A172 (cell line): ENCODE measurements at places on chromosomes 7 and 10. TPM values are rescaled to one million over a fixed set of nuclear protein-coding genes. Genes with fewer than 3 reads are reported as not detected.

DNA sequence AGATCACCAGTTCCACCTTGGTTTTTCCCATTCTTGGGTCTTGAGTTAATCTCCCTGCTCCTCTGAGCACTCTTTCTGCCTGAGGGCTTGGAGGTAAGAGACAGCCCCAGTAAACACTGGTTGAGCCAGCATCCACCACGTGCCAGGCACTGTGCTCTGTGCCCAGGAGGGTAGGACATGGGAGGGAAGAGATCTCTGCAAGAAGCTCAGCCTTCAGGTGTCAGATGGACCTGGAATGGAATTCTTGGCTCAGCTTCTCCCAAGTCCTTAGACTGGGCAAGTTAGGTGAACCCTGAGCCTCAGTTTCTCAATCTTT lies 2.5 kb downstream of the ZYX start:
- DNase-seq = no peak

DNA sequence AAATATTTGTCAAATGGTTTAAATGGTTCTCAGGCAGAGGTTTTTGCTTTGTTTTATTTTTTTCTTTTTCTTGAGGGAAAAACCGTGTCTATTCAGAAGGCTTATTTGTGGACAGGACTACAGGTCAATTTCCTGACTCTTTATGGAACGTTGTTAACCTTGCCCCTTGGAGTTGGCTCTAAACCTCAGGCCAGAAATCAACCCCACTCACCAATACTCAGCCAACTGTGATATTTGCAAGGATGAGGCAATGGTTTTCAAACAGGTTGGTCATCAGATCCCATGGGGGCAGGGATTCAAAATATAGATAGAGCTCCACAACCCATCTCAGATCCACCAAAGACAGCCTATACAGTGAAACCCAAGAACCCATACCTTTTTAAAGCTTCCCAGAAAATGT lies 10.2 kb downstream of the PDLIM1 start:
- DNase-seq = no peak

GRCh38 chr7:151010307-151011096 lies 13.8 kb downstream of the ATG9B start:
- no peak for DNase-seq

- no peak for DNase-seq
These were observed 126.4 kb downstream of the ARHGAP22 start for GRCh38 chr10:48478469-48478868.

GRCh38 chr10:102527546-102527945 lies 23.8 kb downstream of the SUFU start:
- no peak for DNase-seq

DNA sequence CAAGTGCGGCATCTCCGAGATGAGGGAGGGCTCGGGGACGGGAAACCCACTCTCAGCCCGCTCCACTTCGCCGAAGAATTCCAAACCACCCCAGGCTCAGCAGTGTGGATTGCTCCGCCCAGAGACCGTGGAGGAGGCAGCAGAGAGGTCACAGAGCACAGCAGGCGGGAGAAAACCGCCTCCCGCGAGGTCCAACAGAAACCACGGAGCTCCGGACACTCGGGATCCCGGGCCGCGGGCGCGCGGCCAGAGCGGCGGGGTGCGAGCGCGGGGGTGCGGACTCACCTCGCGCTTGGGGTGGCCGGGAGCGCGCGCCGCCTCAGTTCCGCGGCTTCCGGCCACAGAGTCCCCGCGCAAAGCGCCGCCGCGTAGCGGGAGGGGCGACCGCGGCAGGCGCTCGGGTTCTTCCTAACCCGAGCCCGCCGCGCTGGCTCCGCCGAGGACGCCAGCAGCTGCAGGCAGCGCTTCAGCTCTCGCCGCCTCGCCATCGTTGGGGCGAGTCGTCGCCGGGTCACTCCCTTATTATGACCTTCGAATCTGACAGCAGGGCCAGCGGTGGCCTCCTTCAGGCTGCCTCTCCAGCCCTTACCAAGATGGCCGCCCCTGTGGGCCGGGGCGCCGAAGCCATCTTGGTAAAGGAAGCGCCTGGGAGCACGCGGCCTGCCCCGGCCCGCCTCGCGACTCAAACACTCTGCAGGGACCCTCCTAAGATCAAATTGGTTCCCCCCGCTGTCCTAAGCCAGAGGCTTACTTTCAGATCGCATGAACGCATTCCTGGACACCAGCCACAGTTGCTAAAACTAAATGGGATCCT lies at the start of gene NAPEPLD:
Gene NAPEPLD, minus strand, starts transcription at position 106 of the 814 bp plus-strand sequence. CDS start 20,323 bp downstream, outside the sequence.
- peak; percentile 84 for DNase-seq

GRCh38 chr7:116769546-116769945 lies 92.8 kb upstream of the CAPZA2 start:
- no peak for DNase-seq

DNA sequence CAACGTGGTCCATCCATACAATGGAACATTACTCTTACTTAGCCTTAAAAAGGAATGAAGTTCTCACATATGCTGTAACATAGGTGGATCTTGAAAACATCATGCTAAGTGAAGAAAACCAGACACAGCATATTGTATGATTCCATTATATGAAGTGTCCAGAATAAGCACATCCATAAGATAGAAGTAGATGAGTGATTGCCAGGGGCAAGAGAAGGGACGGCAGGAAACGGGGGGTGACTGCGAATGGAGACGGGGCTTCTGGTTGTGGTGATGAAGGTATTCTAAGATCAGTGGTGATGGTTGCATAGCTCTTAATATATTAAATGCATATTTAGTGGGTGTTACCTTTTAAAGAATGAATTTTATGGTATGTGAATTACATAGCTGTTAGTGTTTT lies 29.8 kb downstream of the UBE3C start:
- no peak for DNase-seq

GRCh38 chr10:122882766-122883165 lies 3.4 kb upstream of the FAM24B start:
- DNase-seq = no peak

- no peak for DNase-seq
These were observed 163.7 kb downstream of the AGMO start for GRCh38 chr7:15397922-15398760.

DNA sequence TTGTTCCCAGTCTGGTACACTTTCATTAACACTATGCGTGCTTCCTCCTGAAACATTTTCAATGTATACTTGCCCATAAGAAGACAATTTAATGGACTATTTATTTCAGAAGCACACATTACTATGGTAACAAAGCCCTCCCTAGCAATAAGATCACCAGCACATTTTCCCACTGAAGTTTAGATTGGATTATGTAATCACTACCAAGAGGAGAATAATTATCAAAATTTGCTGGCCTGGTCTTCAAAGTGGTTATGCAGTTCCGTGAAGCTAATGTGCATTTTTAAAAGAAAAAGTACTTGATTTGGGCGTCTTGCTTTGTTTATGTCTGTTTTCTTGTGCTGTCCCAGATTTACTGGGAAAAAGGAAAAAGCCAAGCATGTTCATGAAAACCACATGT lies 61.9 kb downstream of the AP3M1 start:
- DNase-seq = no peak

GRCh38 chr10:666237-667012 lies 23.0 kb downstream of the DIP2C start:
- DNase-seq = no peak

GRCh38 chr10:64054392-64054791 lies 533.2 kb downstream of the REEP3 start:
- no peak for DNase-seq

DNA sequence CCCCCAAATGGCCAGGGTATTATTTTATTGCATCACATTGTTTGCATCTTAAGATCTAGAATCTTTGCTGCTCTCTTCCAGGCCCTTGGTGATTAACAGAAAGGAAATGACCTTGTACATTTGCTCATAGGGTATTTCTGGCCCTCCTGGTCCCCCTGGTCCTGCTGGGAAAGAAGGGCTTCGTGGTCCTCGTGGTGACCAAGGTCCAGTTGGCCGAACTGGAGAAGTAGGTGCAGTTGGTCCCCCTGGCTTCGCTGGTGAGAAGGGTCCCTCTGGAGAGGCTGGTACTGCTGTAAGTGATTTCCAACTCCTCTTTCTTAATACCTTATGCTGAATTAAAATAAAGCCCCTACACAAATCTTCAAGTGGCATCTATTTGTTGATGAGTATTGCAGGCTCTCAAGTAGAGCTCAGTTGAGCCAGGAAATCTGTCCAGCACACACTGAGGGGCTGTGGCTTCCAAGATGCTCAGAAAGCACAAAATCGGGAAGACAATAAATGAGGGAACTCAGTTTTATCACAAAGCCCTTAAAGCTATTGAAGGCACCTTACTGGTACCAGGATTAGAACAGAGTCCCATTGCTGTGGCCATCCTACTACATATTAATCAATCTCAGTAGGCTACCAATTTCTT lies 28.2 kb downstream of the COL1A2 start:
- DNase-seq = no peak

DNA sequence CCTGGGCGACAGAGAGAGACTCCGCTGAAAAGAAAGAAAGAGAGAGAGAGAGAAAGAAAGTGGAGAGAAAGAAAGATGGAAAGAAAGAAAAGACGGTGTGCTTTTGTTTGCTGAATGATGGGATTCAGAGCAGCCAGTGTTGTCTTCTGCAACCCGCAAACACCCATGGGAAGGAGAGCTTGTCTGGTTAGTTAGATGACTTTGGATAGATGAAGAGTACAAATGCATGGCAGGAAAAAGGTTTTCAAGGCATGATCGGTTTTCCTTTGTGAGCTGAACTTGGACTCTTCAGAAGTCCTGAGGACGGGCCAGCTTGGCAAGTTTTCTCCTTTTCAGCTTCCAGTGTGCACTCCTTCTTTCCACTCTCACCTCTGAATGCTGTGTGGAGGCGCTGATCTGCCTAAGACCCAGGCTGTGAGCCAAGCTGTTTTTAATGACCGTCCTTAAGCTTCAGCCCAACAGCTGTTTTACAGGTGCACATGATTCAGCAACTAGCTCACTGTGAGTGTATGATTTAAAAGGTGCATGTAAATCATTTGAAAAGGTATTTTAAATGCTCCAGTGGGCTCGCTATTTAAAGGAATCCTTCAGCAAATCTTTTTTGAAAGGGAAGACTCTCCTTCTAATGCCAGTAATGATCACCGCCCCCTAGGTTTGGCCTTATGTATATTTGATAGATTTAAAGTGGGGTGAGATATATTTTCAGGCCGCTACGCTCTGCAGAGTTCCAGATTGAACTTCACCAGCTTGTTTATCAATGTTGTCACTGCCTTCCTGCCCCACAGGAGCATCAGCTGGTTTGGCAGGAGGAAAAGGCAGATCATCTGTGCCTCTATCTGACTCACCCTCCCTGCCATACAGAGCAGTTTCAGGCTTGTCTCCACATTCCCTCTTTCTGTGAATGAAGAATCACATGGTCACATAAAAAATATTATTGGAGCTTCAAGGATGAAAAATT lies 115.0 kb downstream of the PLXDC2 start:
- peak; percentile 77 for DNase-seq

- no peak for DNase-seq
These were observed 162.5 kb downstream of the LRMDA start for GRCh38 chr10:75593692-75594556.

DNA sequence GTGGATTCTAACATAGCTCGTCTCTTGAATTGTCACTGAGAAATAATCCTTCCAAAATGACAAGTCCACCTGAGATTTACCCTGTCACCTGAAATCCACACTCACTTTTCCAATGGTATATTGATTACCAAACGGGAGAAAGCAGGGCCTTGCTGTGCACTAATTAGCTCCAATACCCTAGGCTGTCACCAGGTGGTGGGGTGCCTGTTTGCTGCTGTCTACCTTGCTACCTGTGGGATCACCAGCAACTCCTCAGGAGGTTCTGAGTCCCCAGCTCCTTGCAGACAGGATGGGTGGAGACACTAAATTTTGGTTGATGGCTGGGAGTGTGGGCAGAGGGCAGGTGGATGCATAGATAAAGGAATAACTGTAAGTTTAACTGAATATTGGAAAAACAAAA lies 237.2 kb upstream of the ZNF32 start:
- no peak for DNase-seq

DNA sequence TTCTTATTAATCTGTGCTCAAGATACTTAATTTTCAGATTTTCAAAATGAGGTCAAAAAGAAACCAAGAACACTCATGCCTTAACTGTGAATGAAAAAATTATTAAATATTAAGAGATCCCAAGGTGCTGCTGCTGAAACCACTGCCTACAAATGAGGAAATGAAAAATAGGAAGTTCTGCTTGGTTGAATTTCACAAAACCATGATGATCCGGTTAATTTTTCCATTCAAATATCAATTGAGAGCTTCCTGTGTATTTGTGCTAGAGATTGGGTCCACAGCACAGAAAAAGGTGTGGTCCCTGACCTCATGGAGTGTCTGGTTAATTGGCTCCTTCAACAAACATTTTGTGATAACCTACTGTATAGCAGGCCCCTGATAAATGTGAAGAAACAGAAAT lies 132.7 kb upstream of the YAE1 start:
- DNase-seq = no peak

GRCh38 chr10:112750427-112751167 lies 199.4 kb upstream of the TCF7L2 start:
- no peak for DNase-seq

DNA sequence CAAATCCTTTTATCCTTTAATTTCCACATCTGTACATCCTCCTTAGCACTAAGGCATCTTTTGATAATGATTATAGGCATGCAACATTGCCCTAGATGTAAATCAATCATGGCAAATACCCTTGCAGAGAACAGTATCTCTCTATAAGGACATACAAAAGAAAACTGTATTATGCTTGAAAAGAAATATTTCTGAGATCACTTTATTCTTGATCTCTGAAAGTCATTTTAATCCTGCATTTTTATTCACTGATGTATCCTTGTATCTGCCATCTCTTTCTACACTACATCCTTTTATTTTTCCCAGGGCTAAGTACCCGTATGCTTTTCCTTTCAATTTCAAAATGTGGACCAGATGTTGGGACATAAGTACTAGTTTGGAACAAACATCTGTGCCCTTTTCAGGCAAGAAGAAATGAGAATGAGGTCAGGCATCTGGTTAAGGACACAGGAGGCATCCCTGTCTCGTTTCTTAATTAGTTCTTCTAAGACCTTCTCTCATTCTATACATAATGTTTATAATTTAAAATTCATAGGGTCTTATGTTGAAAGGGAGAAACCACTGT lies 338.6 kb downstream of the CNTNAP2 start:
- DNase-seq = no peak

GRCh38 chr7:128065872-128066271 lies 34.6 kb upstream of the LRRC4 start:
- no peak for DNase-seq

DNA sequence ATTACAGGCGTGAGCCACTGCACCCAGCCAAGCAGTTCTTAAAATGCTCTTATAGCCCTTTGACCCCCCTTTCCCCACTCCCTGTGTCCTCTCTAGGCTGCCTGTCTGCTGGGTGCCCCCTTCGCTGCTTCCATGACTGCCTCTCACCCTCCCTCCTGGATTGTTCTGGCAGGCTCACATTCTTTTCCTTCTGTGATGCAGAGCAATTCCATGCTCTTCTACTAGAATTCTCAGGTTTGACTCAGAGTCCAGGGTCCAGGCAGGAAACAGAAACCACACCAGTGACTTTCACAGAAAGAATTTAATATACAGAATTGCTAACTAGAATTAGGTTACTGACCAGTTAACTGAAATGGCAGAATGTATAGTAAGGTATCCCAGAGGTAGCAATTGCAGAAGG lies 244.8 kb downstream of the BAMBI start:
- no peak for DNase-seq

- no peak for DNase-seq
These were observed 168.9 kb downstream of the TWIST1 start for GRCh38 chr7:18948521-18948920.

- DNase-seq = no peak
These were observed 31.7 kb upstream of the ASL start for GRCh38 chr7:66043681-66044497.

Gene SLC16A12
- total RNA-seq = 0.38 and 0.50 TPM in 2 replicates

Gene FAM25C
- not detected in 2 replicates for total RNA-seq

Gene IDI2
- total RNA-seq = not detected in 2 replicates

Gene SLC25A28
- total RNA-seq = 17.4 and 18.2 TPM in 2 replicates

Gene MALRD1
- not detected in 2 replicates for total RNA-seq

Gene SPOCK2
- 0.02 and 0.53 TPM in 2 replicates for total RNA-seq

Gene LIPF
- not detected in 2 replicates for total RNA-seq

Gene CYP3A5
- 1.9 and 3.8 TPM in 2 replicates for total RNA-seq
